ENCODE measurements at places on chromosomes 7 and 10.

- DNase-seq = no peak
Observed at GRCh38 chr7:128071376-128071775, 40.1 kb upstream of the LRRC4 start.

DNA sequence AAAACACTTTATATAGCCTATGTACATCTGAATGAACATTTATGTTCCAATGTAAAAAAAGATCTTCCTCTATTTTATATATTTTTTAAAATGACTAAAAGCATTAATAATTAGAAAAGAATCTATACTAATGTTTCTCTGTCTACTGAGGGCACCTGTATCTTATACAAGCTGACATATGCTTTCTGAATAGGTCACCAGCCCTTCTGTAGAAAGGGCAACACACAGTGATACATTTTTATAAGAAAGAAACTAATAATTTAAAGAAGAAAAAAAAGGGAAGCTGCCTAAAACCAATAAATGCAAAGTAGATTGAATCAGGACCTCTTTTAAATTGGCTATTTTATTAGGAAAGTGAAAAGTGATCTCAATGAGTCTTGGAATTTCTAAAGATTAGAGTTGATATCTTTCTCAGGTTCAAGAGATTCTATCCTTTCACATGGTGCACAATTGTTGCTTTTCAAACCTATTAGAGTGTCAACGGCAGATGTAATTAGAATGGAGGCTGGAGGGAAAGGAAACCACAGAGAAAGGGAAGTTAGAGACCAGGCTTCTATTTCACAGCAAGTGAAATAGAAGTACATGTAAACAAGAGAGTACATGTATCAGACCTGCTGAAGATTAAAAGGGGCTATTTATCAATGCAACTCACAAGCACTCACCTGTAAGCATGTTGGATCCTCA, 6.3 kb downstream of the MTPN start:
- DNase-seq = no peak

DNA sequence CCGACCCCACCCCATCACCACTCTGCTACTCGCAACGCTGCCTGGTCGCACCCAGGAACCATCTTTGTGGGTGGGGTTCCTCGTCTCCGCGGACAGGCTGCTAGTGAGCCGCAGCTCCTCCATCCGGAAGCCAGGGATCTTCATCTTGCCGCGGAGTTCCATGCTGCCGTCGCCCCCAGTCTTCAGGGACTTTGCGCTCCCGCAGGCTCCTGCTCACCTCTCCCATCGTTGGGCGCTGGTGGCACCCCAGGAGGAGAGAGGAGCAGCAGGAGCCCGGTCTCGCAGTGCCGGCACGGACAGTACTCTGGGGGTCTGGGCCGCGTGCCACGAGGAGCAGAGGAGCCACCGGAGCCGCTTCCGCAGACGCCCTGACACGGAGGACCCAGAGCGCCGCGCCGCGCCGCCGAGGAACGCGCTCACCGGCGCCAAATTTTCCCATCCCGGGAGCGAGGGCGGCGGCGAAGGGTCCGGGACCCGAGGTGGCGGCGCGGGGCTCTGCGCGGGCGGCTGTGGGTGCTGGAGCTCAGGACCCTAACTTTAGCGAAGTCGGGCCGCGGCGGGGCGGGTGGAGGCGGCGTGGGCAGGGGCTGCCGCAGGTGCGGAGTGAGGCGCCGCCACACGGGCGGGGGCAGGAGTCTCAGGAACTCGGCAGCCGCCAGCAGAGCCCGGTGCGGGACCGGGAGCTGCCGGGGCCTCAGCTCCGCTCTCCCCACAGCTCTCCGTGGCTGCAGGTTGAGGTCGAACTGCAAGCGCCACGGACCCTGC, 750.1 kb upstream of the SORCS1 start:
- DNase-seq = no peak

GRCh38 chr7:108009873-108010272, 6.9 kb upstream of the LAMB1 start:
- DNase-seq = no peak

GRCh38 chr7:16883918-16884317, 2.1 kb upstream of the AGR3 start:
- no peak for DNase-seq

- DNase-seq = no peak
Observed at GRCh38 chr7:55946545-55946944, 5.1 kb upstream of the MRPS17 start.

DNA sequence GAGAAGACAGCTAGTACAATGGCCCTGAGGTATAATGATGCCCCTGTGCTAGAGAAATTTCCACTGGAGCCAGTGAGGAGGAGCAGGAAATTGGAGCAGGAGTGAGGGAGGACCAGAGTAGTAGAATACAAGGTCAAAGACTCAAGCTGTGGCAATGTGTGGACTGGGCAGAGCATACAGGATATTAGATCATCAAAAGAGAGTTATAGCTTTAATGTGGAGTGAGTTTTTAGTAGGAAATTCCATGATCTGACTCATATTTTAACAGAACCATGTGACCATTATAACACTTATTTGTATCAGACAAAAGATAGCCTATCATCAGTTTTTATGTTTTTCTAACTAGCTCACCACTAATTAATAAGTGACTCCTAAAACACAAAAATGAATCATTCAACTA, 154.1 kb downstream of the DGKB start:
- DNase-seq = no peak

DNA sequence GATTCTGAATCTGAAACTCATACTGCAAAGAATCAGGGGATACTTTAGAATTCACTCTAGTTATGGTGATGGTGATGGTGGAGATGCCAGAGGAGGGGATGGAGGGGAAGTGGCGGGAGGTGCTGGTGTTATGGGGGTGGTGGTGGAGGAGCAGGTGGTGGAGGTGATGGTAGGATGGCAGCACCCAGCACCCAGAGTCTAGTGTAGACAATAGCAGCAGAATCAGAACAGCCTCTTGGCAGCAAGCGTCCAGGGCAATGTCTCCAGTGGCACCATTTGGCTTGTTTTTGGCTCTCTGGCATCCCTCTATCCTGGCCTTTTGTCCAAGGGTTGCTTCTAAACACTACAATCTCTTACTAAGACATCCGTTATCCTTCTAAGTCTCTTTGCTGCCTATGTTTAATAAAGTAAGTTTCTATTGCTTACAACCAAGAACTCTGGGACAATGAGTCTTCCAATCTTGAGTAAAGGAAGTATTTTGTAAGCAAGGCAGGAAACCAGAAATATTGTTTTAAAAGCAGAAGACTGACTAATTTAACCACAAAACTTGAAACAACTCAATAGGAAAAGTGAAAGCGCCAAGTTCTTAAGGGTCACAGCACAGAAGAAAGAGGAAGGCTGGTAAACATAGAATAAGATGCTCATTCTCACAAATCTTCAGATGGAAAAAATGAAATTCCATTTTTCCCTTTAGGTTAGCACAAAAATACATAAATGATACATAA, 42.4 kb upstream of the GDF10 start:
- DNase-seq = no peak

DNA sequence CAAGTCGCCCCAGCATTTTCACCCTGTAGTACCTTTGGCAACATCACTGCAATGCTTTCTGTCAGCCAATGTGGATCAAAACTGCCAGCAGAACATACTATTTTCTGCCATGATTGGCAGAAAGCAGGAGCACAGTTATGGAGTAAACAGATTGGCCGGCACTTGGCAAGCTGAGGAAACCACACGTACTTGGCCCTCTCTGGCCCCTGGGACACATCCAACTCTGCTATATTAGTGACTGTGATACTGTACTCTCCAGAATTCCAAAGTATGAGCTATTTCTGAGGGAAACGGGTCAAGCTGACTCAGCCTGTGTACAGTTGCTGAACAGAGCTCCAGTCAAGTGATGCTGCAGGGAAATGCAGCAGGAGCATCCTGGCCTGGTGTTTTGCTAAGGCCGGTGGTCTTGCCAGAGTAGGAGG, 39.8 kb upstream of the LANCL2 start:
- no peak for DNase-seq

DNA sequence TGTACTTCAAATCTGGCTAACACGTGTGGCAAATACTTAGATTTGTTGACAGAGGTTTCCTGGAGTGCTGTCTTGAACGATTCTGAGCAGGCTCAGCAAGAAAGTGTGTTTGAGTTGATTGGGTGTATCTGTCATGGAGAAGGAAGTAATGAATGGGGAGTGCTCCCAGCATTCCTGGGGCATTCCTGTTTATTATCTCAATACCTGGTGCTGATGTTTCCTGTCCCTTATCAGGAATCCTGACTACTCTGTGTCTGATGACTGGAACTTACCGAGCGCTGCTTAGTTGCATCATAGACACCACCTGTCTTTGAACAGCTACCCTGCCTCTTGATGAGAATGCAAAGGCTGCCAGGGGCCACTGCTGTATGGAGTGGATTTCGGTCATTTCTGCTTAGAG, 41.0 kb upstream of the TMEM248 start:
- no peak for DNase-seq

- no peak for DNase-seq
Observed at GRCh38 chr10:125204400-125204799, 44.0 kb upstream of the CTBP2 start.

GRCh38 chr7:50295133-50295532, 9.4 kb upstream of the IKZF1 start:
- no peak for DNase-seq

DNA sequence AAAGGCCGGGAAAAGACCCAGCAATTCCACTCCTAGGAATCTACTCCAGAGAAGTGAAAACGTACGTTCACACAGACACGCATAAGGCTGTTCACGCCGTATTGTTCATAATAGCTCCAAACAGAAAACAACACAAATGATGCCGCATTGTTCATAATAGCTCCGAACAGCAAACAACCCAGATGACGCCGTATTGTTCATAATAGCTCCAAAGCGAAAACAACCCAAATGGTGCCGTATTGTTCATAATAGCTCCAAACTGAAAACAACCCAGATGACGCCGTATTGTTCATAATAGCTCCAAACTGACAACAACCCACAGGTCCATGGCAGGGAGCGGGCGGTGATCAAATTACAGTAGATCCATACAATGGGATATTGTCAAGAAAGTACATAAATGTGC, 85.2 kb upstream of the DNAAF5 start:
- no peak for DNase-seq

GRCh38 chr7:128458956-128459355, 3.3 kb downstream of the HILPDA start:
- DNase-seq = no peak

DNA sequence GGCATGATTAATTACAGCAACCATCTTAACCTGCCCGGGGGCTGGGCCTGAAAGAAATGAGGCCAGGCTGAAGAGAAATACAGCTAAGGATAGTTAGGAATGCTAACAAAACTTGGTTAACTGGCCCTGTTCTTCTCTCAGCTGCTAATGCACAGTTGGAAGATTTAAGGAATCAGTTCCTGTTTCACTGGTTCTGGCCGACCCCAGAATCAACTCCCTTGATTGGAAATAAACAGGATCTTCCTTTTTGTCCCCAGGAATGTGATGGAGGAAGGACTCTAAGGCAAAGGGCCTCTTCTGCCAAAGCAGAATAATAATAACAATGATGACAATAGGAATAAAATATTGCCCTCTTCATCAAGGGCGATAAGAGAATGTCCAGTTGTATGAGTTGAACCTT, 3.5 kb upstream of the LRMDA start:
- DNase-seq = no peak

GRCh38 chr7:88206254-88206653, 13.6 kb downstream of the SRI start:
- DNase-seq = no peak

DNA sequence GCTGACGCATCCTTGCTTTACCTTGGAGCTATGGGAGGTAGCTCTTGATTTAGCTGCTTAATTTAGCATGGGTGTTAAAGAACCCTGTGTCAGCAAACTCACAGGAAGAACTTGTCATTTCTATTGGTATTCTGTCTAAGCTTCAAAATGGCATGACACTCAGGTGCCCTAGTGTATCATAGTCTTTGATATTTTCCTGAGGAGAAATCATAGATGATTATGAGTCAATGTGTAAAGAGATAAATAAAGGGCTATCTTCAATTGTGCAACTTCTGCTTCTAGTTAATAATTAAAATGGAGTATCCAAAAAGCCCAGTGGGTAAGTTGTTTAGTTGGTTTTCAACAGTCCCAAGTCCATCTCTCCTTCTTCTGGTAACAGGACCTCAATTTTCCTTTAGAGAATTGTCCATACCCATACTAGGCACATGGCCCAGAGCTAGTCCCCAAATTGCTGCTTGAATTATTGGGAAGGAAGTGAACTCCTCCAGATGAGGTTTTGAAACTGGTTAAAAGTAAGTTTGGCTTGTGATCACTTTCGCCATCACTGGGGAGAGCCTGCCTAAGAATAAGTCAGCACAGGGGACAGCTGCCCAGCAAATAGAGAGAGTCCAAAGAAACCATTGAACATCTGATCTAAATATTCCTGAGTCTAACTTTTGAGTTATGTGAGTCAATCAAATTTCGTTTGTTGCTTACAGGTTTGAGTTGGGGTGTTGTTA, 169.0 kb upstream of the PHYHIPL start:
- DNase-seq = no peak

DNA sequence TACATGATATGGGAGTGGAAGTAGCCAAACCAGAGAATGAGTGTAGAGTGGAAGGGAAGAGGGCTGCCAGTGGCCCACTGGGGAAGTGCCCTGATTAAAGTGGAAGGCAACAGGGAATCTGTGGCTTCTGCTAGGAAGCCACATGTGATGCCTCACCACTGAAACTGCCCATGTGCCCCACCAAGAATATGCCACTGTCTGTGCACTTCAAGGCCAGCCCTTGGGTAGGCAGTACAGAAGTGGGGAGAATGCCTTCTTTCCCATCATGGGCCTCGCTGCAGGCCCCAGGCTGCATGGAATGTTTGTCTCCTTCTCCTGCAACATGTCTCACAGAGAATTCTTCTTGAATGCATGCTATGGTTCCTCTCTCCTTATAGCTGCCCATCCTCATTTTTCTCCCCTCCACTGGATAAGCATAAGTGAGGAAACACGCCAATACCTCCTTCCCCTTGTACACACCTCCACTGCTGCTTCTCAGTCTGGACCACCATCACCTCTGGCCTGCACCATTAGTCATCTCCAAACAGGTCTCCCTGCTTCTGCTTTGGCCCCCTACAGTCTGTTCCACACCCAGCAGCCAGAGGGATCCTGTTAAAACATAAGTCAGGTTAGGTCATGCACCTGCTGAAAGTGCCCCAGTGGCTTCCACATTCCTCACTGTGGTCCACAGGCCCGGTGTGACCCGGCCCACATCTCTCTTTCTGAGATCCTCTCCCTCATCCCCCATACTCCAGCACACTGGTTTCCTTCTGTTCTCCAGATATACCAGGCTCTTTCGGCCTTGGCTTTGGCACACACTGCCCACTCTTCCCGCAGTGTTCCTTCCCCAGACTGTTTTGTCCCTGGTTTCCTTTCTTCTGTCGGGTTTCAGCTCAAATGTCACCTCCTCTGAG, 37.1 kb downstream of the SNX10 start:
- no peak for DNase-seq

- no peak for DNase-seq
Observed at GRCh38 chr10:110544958-110545537, 22.4 kb upstream of the SMC3 start.

GRCh38 chr10:81914736-81915503, 39.9 kb downstream of the NRG3 start:
- no peak for DNase-seq

GRCh38 chr10:60910543-60910942, 33.4 kb downstream of the RHOBTB1 start:
- DNase-seq = no peak

Measured in activated naive CD8-positive, alpha-beta T cell treated with anti-CD3 and anti-CD28 coated beads, Interleukin-2, amount 50 U/mL, for 24 hours (primary cell).